ENCODE measurements at places on chromosomes 7 and 10.

DNA sequence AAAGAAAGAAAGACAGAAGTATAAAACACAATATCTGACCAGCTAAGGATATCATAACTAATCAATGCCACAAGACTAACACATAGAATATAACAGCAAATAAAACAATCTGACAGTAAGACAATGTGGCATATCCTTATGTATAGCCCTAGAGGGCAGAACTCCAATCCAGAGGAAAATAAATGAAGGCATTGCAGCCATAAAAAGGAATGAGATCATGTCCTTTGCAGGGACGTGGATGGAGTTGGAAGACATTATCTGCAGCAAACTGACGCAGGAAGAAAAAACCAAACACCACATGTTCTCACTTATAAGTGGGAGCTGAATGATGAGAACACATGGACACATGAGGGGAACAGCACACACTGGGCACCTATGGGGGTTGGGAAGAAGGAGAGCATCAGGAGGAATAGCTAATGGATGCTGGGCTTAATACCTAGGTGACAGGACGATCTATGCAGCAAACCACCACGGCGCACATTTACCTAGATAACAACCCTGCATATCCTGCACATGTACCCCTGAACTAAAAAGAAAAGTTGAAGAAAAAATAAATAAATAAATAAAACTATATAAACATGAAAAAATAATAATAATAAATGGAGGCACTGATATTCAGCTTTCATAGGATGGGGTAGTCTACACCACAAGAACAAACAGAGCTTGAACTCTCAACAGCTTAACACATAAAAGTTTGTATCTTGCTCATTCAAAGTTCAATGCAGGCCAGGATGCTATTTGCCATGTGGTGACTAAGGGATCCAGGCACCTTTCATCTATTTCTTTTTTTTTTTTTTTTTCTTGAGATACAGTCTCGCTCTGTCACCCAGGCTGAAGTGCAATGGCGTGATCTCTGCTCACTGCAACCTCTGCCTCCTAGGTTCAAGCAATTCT lies 66.1 kb upstream of the KAT6B start:
- DNase-seq: no peak

- no peak for DNase-seq
Measured at GRCh38 chr7:116180302-116180701, 30.0 kb upstream of the TES start.

- no peak for DNase-seq
Measured at GRCh38 chr7:32539919-32540531, 44.7 kb downstream of the AVL9 start.

DNA sequence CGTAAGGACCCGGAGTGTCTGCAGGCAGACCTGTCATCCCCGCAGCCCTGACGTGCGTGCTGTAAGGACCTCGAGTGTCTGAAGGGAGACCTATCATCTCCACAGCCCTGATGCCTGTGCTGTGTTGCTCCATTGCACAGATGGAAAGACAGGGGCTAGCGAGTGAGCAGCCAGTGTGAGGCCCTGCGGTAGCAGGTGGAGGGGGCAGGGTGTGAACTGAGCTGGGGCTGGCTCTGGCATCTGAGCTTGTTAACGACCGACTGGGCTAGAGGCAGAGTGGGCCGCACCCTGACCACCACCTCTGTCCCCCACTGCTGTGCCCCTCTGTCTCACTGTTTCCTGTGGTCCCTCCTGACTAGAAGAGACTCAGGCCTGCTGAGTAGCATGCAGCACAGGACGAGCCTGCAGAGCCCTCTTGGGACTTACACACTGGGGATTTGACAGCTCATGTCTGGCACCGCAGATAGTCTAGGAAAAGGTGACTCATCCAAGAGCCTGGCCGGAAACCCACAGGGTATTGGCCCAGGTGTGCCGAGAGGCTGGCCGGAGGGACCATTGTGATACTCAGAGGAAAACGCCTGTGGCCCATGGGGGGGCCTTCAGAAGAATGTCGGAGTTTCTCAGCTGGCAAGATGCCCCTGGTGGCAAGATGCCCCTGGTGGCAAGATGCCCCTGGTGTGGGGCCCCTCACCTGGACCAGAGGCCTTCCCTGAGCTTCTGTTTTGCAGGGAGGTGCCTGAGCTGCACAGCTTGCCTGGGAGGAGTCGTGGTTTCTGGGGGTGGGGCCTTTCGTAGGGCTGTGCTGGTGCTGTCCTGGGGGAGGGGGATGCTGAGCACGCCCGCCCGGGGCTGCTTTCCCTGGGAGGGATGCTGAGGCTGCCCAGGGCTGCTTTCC lies 34.3 kb downstream of the INPP5A start:
- DNase-seq: no peak

GRCh38 chr7:143049362-143049761 lies 2.8 kb upstream of the OR6V1 start:
- no peak for DNase-seq

DNA sequence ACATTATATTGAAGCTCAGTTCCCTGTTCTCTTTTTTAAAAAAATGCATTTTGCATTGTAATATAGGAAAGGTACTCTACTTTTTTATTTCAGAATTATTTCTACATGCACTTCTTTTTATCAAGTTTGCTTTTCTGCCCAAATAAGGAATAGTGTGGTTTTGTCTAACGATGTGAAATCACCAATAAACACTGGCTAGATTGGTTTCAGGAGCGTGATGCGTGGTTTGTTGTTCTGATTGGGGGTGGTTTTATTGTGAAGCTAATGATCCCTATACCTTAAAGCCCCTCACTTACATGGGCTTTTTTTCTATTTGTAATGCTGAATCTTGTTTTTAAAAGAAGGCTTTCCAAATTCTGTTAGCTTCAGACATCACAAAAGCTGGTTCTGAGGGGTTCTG lies 17.6 kb downstream of the ENTPD7 start:
- no peak for DNase-seq

DNA sequence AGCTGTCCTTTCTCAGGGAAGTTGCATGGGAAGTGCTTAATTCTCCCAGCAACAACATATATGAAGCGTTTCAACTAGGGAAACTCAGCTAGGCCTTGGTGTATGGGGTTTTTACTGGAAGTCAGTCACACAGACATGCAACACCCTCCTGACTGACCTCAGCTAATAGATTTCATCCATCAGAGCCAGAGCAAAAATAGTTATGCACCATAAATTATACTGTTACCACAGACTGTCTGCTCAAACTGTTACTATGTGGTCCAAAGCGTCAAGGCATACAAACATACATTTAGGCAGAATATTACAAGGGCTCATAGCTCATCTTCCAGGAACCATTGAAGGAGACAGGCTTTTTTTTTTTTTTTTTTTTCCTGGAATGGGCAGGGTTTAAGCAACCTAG lies 417.9 kb downstream of the ANKRD7 start:
- no peak for DNase-seq

DNA sequence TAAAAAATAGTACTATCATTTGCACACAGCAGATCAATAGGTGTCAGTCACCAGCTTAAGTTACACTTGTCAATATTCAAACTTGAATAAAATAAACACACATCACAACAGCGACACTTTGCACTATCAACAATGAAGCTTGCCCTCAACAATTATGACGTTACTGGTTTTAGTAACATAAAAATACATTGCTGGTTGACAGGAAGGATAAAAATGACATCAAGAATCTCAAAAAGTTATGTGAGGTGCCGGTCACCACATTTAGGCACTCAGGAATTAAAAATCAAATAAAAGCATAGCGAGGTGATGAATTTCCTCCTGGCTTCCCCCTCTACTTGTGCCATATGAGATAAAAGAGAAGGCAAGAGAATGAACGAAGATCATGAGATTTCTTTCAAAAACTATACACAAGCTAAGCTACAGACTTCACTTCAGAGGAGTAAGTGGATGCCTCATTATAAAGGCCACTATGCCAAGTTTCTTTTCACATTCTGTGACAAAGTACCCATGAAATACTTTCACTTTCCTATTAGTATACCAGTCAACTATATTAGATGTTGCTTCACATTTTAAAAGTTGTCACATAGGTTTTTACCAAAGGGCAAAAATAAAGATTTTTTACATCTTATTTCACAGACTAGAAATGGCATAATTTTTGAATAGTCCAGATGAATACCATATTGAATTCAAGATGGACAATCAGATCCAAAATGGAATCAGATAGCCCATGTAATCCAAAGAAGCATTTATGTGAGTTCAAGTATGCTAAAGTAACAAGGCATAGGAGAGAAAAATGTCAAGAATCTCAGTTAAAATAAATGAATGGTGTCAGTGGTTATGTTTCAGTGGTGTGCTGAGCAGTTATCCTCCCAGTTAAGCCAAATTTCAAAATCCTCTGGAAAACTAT lies 3.6 kb downstream of the CCDC71L start:
- DNase-seq: no peak

- DNase-seq: no peak
Measured at GRCh38 chr10:51789118-51789517, 89.7 kb upstream of the CSTF2T start.

DNA sequence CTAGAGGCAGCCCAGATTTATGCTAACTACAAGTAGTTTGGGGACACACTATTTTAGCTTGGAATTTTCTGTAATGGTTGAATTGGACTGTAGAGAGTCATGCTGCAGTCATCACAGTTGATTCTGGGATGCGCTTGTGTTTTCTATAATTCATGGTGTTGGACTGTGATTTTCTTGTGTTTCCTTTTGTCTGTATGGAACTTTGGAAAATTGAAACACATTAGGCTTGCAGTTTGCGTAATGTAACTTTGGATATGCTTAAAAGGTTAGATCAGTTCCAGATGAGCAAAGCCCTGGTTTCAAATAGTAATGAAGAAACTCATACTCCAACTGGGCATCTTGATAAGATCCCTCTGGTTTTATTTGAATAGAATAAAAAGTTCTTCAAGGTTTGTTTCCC lies 502.2 kb downstream of the ARL4A start:
- no peak for DNase-seq

DNA sequence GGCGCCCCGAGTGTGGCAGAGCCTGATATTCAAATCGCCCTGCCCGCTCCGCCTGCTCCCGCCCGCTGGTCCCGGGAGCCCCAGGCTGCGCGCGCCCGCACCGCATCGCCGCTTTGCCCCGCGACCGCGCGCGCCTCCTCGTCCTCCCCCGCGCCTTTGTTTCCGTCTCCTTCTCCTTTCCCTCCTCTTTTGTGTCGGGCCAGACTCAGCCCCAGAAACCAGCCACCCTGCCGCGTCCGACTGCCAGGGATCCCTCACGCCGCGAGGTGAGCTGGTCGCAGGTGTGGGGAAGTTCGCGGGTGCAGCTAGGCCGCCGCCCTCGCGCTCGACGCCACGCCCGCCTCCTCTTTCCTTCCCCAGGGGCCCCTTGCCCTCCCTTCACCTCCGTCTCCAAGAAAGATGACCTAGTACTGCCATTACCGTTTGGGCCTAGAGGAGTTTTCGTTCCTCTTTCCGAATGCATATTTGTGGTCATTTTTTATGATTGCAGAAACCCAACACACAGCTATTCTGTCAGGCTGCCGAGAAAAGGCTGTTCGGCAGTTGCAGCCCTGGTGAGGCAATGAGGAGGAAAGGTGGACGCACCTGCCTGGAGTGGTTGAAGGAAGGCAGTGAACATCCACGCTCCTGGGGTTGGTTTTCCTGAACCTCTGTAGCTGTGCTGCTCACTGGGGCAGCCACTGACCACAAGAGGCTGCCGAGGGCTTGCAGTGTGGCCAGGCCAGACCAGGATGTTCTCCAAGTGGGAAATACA lies 107.3 kb downstream of the SNX10 start:
- no peak for DNase-seq

All from NCI-H524 treated with DMSO at 0.1 percent for 48 hours (cell line).